ENCODE measurements at places on chromosomes 5 and 9.

- DNase-seq, result no peak
Measured at GRCh38 chr5:89299998-89300397, 417.0 kb upstream of the MEF2C start.

DNA sequence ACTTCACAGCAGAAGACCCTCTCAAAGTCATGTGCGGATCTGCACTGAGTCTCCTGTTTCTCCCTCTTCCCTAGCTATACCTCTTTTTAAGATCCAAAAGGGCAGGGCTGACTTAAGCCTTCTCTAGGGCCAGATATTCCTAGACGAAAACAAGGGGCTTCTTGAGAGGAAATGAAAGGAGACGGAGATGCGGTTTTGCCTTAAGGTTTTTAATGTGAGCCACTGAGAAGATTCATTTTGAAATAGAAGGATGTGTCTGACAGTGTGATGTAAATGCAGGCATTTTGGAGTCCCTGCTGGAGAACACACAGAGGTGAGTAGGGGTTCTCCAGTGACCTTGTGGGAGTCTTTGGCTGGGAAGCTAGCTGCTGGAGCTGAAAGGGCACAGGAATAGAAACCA lies 15.6 kb upstream of the IL12B start:
- DNase-seq, result no peak

GRCh38 chr5:117504305-117504704 lies 929.7 kb upstream of the SEMA6A start:
- DNase-seq, result no peak

- no peak for DNase-seq
Measured at GRCh38 chr5:14286007-14286406, 142.9 kb downstream of the TRIO start.

DNA sequence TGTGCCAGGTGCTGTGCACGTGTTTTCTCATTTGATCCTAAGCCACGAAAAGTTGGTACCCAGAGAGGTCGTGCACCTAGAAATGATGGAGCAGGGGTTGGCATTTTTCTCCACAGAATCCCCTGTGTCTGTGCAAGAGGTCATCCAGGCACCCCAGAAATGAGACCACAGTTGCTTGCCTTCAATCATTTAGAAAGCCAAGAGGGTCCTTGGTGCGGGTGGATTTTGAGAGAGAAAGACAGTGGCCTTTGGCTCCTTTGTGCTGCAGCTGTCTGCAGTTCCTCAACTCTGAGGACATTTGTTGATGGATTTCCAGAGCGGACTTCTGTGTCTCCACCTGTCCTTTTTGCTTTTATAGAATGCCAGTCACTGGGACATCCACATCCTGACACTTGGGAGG lies 33.8 kb upstream of the SPRY4 start:
- DNase-seq, result no peak

- DNase-seq, result no peak
Measured at GRCh38 chr5:65029178-65029577, 260.4 kb downstream of the CWC27 start.

GRCh38 chr9:34254966-34255825 lies 73.9 kb downstream of the KIF24 start:
- no peak for DNase-seq

GRCh38 chr5:73282383-73282782 lies 109.4 kb downstream of the TMEM174 start:
- DNase-seq, result no peak

DNA sequence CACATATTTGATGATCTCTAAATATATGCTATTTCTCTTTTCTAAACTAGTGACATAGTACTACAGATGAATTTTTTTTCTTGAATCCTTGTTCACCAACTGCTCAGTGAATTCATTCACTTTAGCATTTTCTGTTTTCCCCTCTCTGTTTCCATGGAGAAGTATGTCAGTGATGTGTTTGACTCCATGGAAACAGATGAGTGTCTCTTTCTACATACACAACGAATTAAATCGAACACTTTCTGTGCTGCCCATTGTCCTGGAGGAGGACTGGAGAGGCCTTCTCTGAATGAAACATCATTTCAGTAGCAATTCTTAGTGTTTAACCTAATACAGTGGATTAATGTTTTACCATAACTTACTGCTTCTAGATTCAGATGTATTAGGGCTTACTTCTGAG lies 9.5 kb downstream of the INVS start:
- DNase-seq, result no peak
